ENCODE measurements at places on chromosomes 6 and 20.

GRCh38 chr6:167921831-167922230 lies 75.6 kb upstream of the KIF25 start:
- DNase-seq: no peak

DNA sequence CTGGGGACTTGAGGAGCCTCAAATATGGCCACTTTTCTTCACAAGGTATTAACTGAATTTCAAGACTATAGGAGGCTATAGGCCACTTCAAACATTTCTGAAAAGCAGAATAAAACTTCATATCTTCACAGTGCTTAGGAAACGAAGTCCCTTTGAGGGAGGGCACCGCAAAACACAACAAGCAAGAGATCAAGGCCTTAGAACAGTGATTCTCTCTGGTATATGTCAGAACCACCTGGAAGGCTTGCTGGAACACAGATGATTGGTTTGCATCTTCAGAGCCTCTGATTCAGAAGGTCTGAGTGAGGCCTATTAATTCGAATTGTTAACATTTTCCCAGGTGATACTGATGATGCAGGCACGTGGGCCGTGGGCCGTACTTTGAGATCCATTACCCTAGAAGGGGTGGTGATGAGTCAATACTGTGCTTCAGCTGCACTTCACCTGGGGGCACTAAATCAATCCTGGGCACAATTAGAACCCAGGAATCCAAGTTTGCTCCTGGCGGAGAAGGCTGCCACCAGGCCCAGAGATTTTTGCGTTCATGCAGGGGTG lies 10.7 kb downstream of the SUN5 start:
- DNase-seq: no peak

DNA sequence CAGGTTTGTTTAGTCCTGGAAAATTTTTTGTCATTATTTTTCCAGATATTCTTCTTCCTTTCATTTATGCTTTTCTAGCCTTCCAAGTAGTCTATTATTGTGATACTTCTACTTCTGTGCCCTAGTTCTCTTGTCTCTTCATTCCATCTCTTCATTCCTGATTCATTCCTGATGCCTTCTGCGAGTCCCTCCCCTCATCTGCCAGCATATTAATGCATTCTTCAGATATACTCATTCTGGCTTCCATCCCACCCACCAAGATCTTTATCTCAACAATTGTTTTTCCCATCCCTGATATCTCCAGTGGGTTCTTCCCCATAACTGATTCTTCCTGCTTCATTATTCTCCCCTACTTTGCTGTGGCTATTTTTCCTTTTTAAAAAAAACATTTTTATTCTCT lies 35.2 kb downstream of the ALDH5A1 start:
- DNase-seq: no peak

DNA sequence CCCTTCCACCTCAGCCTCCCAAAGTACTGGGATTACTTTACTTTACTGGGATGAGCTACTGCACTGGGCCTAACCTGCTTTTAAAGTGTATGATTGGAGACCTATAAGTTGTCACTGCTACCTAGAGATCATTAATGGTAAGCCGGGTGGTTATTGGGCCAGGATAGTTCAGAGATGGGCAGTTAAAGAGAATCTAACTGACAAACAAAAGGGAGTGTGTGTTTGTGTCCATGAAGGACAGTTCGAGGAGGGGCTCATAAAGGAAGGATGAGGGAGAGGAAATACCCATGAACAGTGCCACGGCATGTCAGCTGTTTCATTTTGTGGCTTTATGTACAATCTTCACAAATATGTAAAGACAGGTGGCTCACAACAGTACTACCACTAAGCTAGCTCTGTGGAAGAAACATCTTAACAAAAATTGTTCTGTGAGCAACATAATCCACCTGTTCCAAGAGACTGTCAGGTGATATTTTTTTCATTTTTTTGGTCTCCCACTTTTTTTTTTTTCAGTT lies 69.7 kb upstream of the FAM8A1 start:
- DNase-seq: no peak

DNA sequence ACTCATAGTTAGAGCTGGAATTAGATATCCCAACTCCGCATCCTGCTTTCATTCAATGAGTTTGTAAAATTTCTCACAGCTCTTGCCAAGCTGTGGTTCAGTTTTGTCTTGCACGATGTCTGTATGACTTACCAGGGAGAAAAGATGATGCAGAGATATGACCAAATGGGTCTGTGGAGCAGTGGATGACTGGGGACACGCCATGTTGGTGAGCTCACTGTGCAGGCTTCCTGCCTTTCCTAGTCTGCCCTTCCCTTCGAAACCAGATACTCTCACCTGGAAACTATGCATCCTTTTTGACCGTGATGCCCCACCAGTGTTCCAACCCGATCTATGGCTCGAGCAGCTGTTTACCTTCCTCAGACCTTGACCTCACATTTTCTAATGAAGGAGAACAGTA lies 262.7 kb upstream of the BMP2 start:
- DNase-seq: no peak

GRCh38 chr20:41476013-41476441 lies 109.4 kb upstream of the EMILIN3 start:
- no peak for DNase-seq

GRCh38 chr6:25342802-25343201 lies 63.6 kb downstream of the CARMIL1 start:
- DNase-seq: no peak

DNA sequence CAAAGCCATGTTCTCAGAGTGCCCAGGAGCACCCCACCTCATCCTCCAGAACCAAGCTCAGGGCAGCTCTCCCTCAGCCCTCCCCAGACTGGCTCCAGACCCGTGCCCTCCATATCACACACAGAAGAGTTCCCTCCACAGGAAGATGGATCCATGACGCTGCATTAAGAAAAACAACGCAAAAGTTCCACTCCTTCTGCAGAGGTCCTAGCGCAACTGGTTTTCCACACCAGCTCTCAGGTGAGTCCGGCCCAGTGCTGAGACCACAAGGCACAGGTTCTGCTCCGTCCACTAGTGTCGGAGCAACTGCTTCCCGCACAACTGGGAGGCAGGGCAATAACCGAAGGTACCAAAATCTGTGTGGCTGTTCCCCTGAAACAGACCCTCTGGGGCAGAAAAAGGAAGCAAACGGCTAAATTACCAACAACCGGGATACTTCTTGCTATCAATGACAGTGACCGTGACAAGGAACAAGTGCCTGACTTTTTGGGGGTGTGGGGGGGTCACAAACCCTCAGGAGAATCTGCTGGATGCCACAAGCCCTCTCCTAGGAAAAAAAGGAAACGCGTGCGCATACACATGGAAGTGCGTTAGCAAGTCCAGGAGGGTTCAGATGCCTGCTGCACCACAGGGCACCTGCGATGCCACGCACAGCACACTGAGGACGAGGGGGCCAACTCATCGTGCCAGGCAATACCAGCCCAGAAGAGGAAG lies 49.2 kb downstream of the MYH7B start:
- no peak for DNase-seq

DNA sequence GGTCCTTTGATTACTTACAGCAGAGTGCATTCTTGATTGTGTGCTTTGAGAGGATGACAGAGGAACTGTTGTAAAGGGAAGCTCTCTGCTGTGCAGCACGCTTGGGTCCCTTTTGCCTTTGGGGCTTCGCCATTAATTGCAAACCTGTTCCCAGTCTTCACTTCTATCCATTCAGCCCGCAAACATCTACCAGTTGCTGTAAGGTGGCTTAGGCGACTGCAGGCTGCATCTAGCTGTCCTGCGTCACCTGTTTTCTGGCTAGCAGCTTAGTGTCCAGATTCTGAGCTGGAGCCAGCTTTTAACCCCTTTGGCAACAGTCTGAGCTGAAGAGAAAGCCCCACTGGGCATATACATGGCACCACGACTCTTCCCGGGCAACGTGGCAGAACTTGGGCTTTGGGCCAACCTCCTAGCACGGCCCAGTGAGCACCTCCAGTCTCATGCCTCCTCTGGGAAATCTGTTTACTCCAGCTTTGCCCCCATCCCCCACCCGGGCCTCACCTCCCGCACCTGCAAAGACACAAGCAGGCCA lies 2.5 kb upstream of the FASTKD5 start:
- no peak for DNase-seq

GRCh38 chr6:162821102-162821501 lies 93.3 kb downstream of the PACRG start:
- no peak for DNase-seq

- DNase-seq: no peak
These were observed 32.1 kb downstream of the ZNF217 start for GRCh38 chr20:53561505-53561904.

DNA sequence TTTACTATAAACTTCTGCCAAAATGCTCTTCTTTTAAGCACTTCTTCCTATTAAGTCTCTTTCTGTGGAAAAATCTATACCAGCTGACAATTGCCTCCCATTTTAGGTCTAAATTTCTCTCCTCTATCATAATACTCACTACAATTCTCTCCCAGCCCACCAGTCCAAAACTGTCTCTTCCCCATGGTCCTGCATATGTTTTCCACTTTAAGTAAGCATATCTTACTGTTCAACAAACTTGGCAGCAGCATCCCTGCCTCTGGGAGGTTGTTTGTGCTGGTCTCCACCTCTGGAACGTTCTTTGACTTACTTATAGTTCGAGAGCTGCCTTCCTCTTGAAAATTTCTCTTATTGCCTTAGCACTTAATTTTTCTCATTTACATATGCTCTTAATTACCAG lies 180.5 kb downstream of the COL12A1 start:
- no peak for DNase-seq

GRCh38 chr20:32034581-32035425 lies 17.2 kb upstream of the HCK start:
- no peak for DNase-seq

DNA sequence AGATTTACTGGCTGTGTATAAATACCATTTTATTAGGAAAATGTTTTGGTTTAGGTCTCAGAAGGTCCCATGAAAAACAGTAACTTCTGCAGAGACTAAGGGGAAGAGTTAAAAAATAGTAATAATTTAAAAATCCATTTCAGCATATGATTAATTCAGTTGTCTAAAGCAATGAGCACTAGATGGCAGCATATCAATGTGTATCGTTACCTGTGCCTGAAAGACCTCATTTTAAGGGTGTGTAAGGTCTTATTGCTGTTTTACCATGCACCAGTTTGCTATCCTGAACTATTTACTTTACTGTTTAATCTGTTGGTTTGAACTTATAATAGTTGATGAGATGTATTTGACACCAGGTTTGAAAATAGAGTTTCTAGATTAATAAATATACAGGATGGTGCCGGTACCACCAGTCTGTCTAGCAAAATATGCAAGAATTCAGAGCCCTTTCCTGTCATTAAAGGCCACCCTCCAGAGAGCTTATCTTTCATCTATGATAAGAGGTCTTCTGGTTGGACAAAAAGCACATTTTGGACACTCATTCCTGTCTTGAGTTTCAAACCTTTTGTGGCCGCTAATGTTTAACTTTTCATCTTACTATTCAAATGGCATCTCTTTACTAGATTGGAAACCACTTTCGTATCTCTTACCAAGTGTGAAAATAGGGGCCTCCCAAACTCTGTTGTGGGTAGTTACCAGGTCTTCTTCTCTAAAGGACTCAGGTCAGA lies 8.9 kb upstream of the AHI1 start:
- DNase-seq: no peak

DNA sequence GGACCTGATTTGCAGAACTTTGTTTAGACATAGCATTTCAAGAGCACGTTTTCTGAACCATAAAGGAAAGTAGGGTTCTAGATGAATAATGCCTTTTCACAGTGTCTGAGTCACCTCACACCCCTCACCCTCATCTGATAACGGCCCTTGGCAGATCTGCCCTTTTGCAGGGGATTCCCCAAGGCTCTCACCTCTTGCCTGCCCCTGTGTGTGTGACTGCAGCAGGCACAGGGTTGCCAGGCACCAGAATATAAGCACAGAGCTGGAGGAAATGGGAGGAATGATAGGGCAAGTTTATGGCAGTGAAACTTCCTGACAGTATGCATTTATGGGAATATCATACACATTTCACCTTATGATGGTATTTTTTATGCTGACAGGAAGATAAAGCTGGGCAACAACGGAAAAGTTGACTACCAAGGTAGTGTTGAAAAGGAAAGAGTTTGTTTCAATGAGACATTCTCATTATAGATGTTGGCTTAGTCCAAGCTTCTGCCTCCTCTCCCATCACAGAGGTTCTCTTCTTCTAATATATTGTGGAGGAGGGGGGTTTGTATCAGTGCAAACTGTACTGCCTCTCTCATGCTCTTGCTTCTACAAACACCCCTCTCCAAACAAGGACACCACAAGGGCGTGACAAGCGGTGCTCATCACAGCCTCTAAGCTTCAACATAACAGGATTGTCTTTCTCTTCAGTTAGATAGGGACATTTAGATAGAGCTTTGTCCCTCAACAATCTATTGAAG lies 101.5 kb upstream of the BACH2 start:
- peak; percentile 86 for DNase-seq

GRCh38 chr20:13422637-13423036 lies 201.6 kb downstream of the ISM1 start:
- DNase-seq: no peak

DNA sequence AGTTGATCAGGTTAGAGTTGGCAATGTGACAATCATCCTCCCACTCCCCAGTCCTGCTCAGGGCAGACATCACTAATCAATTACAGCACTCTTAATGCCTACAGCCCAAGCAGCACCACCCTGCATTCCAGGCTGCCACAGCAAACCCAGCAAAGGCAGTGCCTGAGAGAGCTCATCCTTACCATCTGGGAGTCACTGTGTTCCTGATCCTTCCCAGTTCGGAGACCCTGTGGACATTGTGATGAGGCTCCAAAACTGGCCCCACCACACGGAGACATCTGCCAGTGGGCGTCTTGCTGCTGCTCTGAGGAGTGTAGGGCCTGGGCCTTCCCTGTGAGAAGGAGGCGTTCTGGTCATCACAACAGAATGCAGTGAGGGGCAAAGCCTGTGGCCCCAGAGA lies 216.5 kb upstream of the CST7 start:
- no peak for DNase-seq

DNA sequence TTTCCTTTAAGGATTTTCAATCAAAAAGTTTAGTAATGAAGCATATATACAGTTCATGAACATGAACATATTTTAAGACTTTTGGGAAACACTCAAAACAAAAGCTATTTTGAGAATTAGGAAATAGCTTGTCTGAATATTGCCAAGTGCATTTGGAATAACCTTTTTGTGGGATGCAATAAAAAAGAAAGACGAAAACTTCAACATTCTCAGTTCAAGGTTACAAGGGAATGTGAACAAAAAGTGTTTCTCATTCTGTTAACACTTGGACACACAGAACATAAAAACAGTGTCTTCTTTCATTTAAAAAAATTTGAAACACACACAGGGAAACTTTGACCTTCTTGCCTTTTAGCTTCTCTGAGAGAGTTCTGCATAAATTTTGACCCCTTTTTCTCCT lies 72.7 kb upstream of the TCF21 start:
- DNase-seq: no peak

DNA sequence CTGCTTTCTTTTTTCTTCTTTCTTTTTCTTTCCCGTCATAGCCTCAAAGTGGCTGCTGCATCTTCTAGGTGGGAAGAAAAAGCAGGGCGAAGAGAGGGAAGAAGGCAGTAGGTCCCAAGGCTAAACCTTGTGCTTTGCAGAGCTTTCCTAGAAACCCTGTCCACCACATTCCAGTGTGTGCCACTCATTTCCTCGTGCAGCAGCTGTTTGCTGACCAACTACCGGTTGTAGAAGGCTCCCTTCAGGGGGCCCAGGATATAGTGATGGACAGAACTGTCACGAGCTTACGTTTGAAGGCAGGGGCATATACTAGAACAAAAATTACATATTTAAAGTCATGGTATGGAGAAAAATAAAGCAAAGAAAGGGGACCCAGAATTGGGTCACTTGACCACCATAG lies 103.0 kb downstream of the SASH1 start:
- DNase-seq: no peak

Data from stimulated activated CD4-positive, alpha-beta T cell treated with anti-CD3 and anti-CD28 coated beads, Interleukin-2, amount 100 ng/mL, for 24 hours (primary cell).